Hepatic stellate cell (primary cell): ENCODE measurements at places on chromosomes 11 and 22.

DNA sequence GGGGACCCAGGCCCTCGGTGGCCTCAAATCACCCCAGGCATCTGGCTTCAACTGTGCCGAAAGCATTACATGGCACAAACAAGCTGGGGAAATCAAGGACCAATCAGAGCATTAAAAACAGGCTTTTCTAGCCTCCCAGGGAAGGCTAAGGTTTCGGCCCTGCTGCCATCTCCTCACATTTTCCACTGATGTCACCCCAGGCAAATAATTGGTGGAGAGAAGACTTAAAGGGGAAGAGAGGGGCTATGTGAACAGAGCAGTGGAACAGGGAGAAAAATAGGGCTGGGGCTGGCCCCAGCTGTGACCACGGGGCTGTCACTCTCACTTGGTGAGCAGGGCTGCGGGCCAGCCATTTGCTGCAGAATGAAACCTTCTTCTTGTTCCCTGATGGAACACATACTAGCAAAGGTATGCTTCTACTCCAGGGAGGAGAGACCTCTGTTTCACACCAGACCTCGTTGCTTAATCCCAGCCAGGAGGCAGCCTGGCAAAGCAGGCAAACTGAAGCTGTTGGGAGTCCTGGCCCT, 581.3 kb downstream of the SOX6 start:
- no peak for DNase-seq

GRCh38 chr11:116513894-116514293, 258.9 kb downstream of the BUD13 start:
- no peak for DNase-seq

DNA sequence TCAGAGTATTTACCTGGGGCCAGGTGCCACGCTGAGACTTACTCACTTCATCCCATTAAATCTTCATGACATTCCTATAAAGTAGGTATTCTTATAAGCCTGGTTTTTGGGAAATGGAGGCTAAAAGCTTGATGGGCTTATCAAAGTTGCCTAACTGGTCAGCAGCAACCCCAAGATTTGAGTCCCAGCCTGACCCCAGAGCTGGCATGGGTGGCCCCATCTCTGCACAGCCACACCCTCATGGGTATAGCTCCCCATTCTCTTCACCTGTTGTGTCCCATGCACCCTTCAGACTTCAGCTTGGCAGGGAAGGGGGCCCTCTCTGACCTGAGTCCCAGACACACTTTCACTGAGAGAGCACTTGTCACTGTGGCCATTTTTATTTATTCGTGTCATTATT, 37.4 kb upstream of the TP53I11 start:
- no peak for DNase-seq

DNA sequence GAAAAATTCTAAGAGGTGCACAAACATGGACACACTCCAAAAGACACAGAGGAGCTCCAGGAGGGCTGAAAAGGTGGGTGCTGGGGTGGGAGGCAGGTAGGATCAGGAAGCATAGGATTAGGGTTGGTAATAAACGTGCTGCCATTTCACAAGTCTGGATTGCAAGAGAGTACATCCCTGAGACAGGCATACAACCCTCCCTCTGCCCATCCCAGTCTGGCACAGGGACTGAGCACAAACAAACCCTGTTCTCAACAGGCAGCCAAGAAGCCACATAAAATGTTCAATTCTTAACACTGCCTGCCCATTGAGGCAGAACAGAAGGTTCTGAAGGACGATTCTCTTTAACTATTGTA, 18.5 kb downstream of the SLC35F2 start:
- no peak for DNase-seq
